ENCODE measurements at places on chromosomes 4 and X. TPM values are rescaled to one million over a fixed set of nuclear protein-coding genes. Genes with fewer than 3 reads are reported as not detected.

Gene MAGIX
- total RNA-seq, result 27.7 TPM

Gene PHF8
- 24.6 TPM for total RNA-seq

Gene ZAR1
- not detected for total RNA-seq

Gene MOB1B
- total RNA-seq, result 6.0 TPM

Gene CCDC149
- 5.5 TPM for total RNA-seq

Gene ADH7
- total RNA-seq, result not detected

Gene SPANXB1
- total RNA-seq, result not detected

Gene RTL5
- 3.1 TPM for total RNA-seq

Gene TCEAL5
- total RNA-seq, result not detected

Gene PAGE2
- total RNA-seq, result not detected

Gene DIPK2B
- total RNA-seq, result 0.20 TPM

Gene SASH3
- total RNA-seq, result 2.4 TPM

Gene RXFP1
- 1.1 TPM for total RNA-seq

Gene SERTM2
- total RNA-seq, result 0.05 TPM

Gene RBM46
- 0.15 TPM for total RNA-seq

Gene ZNF157
- total RNA-seq, result not detected

Gene ADGRA3
- 73.5 TPM for total RNA-seq

Gene CXCL3
- not detected for total RNA-seq

Gene HSD17B13
- total RNA-seq, result 77.7 TPM

Gene PDS5A
- total RNA-seq, result 31.5 TPM

Gene AKAP14
- not detected for total RNA-seq

Gene ENPP6
- total RNA-seq, result 0.05 TPM

Gene GPAT3
- 9.0 TPM for total RNA-seq

Gene NHS
- 0.10 TPM for total RNA-seq

Gene POF1B
- total RNA-seq, result 0.28 TPM

Gene AADAT
- 19.0 TPM for total RNA-seq

Gene ALG13
- 20.6 TPM for total RNA-seq

Gene PAGE5
- total RNA-seq, result 0.73 TPM

Gene MMRN1
- total RNA-seq, result 5.0 TPM

Gene HGFAC
- 177 TPM for total RNA-seq

Gene MAPK10
- 2.4 TPM for total RNA-seq

Gene DGKK
- not detected for total RNA-seq

Gene CLIC2
- total RNA-seq, result 6.0 TPM

Gene GASK1B
- 3.2 TPM for total RNA-seq

Gene TMPRSS11B
- total RNA-seq, result not detected

Gene ETDB
- not detected for total RNA-seq

Gene OPHN1
- total RNA-seq, result 1.6 TPM

Gene MAP9
- total RNA-seq, result 0.25 TPM

Gene SERPINA7
- 50.8 TPM for total RNA-seq

Gene ASB5
- not detected for total RNA-seq

Gene CORIN
- 0.20 TPM for total RNA-seq

Gene MAGEB2
- 0.15 TPM for total RNA-seq

Gene TEC
- 3.2 TPM for total RNA-seq

Gene PNCK
- not detected for total RNA-seq

Gene WFS1
- total RNA-seq, result 14.3 TPM

Gene REELD1
- 0.50 TPM for total RNA-seq

Gene ADAMTS3
- 0.35 TPM for total RNA-seq
